ENCODE measurements at places on chromosomes 2 and 18.

GRCh38 chr2:70043252-70043875 is 43.9 kb upstream of the PCBP1 start:
- DNase-seq, result no peak

DNA sequence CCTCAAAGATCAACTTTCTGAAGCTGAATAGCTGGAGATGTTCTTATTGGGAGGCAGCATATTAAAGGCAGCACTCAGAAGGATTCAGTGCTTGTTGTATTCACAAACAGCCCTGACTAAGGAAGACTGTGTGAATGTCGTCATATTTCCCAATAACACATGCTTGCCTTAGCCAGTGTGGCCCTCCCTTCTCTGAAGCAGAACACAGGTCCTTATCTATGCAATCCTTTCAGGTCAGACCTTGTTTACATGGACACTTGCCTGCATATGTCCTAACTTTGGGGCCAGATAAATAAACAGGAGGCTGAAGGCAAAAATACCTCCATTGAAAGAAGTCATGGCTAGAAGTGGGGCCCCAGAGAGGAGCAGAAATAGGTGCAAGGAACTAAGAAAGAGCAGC is 97.2 kb downstream of the SLC4A3 start:
- peak; percentile 56 for DNase-seq

DNA sequence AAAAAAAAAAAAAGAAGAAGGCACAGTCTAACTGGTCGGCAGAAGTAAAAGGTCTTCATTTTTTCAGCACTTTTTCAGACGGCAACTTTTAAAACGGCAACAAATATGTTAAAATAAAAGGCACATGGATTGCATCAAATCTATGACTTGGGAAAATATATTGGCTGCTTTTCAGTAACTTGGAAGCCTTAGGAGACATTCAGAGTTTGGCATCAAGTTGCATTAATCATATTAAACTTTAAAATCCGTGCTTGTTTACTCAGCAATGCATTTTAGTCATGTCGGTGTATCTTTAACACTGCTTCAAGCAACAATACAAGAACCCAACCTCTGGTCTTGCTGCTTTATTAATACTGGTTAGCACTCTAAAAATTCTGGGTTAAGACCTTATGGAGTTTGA is 111.1 kb downstream of the MEP1B start:
- DNase-seq, result peak; percentile 26

GRCh38 chr2:71554028-71554705 is 100.8 kb downstream of the DYSF start:
- DNase-seq, result no peak

DNA sequence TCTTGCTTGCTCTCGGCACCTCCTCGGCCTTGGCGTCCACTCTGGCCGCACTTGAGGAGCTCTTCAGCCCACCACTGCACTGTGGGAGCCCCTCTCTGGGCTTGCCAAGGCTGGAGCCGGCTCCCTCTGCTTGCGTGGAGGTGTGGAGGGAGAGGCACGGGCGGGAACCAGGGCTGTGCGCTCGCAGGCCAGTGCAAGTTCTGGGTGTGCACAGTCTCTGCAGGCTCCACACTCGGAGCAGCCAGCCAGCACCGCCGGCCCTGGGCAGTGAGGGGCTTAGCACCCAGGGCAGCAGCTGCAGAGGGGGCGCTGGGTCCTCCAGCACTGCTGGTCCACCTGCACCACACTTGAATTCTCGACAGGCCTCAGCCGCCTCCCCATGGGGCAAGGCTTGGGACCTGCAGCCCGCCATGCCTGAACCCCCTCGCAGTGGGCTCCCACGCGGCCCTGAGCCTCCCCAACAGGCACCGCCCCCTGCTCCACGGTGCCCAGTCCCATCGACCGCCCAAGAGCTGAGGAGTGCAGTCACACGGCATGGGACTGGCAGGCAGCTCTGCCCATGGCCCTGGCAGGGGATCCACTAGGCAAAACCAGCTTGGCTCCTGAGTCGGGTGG is 411.2 kb upstream of the CHAC2 start:
- DNase-seq, result no peak

- DNase-seq, result no peak
Measured at GRCh38 chr2:220894069-220894468, 678.0 kb downstream of the EPHA4 start.

All from AG20443 (cell line).